ENCODE measurements at places on chromosomes 7 and 10. TPM values are rescaled to one million over a fixed set of nuclear protein-coding genes. Genes with fewer than 3 reads are reported as not detected.

The STRIP2 gene
- 7.5 TPM for total RNA-seq

The OPN4 gene
- not detected for total RNA-seq

The SH2D4B gene
- not detected for total RNA-seq

The INHBA gene
- 55.3 TPM for total RNA-seq

GRCh38 chr7:154578336-154578735, 424.6 kb downstream of the PAXIP1 start:
- no peak for DNase-seq

- peak; percentile 47 for DNase-seq
Measured at GRCh38 chr10:96638696-96639095, 51.9 kb upstream of the TM9SF3 start.

DNA sequence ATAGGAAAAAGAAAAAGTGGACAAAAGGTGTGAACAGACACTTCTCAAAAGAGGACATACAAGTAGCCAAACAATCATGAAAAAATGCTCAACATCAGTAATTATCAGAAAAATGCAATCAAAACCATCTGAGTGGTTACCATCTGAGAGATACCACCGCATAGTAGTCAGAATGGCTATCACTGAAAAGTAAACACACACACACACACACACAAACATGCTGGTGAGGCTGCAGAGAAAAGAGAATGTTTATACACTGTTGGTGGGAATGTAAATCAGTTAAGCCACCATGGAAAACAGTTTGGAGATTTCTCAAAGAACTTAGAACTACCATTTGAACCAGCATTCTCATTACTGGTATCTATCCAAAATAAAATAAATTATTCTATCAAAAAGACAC, 145.7 kb downstream of the CYP26A1 start:
- no peak for DNase-seq

DNA sequence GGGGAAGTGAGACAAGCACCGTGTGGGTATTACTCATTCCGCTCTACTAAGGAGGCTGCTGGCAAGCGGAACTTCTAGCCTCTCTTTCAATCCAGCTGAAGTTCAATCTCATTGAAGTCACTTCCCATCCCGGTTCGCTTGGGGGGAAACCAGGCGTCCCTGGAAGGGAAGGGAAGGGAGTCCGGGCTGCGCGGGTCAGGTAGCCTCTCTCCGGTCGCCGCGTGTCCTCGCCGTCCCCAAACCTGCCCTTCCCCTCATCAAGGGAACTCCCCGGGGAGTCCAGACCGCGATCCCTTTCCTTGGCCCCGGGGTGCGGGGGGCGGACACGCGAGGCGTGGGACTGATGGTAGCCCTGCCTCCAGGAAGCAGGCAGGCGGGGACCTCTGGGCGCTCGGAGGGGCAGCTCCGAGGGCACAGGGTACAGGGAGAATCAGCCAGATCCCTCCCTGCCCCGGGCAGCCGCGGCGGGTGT, 598 bp upstream of the ZEB1 start:
- DNase-seq, result peak; percentile 75

GRCh38 chr10:103153302-103154197, 39.5 kb downstream of the NT5C2 start:
- peak; percentile 31 for DNase-seq

- no peak for DNase-seq
Measured at GRCh38 chr10:4201866-4202825, 417.1 kb upstream of the KLF6 start.

- peak; percentile 22 for DNase-seq
Measured at GRCh38 chr7:42692621-42693020, 219.2 kb downstream of the C7orf25 start.

- no peak for DNase-seq
Measured at GRCh38 chr7:5686131-5686530, 95.3 kb downstream of the RNF216 start.

- no peak for DNase-seq
Measured at GRCh38 chr10:69709366-69709941, 79.4 kb downstream of the FAM241B start.

DNA sequence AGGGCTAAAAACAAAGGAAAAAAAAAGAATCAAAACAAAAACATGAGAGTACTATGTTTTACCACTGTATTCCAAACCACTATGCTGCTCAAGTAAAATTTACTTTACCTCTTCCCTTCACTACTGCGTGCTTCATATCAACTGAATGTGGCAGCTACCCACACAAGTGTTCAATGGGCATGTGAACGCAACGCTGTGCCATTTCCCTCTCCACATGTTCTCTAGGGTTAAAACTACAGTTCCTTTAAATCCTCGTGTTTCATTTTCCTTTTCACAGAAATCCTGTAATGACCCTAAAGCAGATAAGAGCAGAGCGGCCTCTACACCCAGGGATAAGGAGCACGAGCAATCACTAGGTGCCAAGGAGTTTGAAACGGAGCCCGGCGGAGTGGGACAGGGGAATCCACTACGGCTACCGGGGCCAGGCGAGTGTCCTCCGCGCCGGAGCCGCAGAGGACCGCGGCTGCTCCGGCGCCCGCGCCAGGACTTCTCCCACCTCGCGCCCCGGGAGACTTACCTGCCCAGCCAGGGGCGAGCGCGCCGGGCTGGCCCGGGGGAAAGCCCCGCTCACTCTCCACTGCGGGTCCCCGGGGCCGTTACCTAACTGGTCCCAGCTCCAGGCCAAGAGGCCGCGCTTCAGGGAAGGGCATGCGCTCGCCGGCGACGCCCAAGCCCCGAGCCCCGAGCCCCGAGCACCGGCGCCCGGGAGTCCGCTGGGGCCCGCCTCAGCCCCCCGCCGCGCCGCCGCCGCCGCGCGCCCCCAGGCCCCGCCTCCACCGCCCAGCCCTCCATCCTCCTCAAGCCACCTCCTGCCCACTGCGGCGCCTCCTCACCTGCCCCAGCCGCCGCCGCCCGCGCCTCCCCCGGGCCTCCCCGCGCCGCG, 711 bp downstream of the NAMPT start:
- peak; percentile 56 for DNase-seq

- peak; percentile 64 for DNase-seq
Measured at GRCh38 chr10:91974960-91975359, 51.4 kb downstream of the BTAF1 start.

GRCh38 chr10:22049635-22050034, 46.1 kb upstream of the DNAJC1 start:
- DNase-seq, result peak; percentile 55
